ENCODE measurements at places on chromosomes 11 and 22.

DNA sequence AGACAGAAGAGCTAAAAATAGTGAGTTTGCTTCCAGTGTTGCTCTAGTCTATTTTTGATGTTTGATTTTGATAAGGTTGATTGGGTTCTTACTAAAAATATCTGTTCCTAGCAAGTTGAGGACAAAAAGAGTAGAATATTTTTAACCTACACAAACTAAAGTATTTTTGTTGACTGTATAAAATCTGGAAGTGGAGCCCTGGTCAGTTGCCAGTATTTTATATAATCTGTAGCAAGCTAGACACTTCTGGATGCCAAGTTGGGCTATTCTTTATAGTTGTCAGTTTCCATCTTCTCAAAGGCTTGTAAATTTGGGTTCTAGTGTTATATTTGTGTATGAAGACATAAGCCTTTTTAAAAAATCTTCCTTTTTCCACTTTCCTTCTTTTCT lies 56.7 kb downstream of the HSD17B12 start:
- no peak for DNase-seq

DNA sequence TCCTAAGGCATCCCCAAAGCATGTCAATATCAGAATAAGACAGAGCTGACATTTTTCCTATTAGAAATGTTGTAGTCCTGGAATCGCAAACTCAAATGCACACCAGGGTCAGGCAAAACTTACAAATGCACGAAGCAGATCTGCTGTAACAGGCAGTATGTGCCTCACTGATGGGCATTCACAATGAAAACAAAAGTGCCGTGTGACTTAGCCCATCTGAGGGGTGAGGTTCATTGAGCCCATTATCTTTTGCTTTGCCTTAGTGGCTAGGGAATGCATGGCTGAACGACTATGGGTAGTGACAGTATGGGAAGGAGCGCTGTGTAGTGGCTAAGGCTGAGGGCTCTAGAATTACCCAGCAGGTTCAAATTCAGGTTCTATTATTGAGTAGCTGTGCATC lies 43.1 kb upstream of the RASSF10 start:
- DNase-seq: no peak

DNA sequence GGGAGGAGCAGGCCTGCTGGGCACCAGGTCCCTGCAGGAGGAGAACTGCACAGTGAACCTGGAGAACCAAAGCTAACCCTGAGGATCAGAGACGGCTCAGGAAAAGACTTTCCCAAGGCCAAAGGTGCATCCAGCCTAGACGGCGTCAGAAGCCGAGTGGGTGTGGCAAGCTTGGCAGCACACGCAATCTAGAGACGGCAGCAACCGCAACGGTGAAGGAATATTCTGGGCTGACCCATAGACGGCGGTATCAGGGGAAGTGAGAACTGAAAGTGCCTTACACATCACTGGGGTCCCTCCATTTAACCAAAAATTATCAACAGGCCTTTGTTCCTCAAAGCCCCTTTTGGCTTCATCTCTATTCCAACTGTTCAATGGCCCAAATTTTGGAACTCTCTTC lies 26.2 kb downstream of the SPATA19 start:
- DNase-seq: no peak

GRCh38 chr11:86637988-86638387 lies 34.4 kb downstream of the ME3 start:
- DNase-seq: no peak

DNA sequence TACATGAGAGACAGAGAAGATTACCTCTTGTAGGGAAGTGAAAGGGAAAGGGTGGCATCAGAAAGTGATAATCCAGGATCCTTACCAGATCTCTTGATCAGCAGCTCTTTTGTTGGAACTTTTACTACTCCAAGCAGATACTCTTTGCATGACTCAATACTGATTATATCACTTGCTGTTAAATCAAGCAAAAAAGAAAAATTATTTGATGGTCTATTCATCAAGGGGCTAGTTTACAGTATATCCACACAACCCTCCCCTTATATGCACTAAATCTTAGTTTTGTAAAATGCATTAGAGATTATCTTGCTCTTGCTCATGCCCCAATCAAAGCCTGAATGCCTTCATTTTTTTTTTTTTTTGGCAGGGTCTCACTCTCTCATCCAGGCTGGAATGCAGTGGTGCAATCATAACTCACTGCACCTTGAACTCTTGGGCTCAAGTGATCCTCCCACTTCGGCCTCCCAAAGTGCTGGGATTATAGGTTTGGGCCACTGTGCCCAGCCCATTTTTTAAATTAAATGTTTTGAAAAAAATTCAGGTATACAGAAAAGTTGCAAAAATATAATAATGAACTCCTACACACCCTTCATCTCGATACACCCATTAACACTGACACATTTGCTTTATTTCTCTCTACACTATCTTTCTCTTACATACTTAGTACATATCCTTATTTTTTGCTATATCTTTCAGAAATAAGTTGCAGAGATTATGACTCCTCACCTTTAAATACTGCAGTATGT lies 76.1 kb upstream of the UCP3 start:
- DNase-seq: no peak

GRCh38 chr11:107744736-107745135 lies 32.9 kb upstream of the SLN start:
- DNase-seq: no peak

GRCh38 chr11:82692981-82693380 lies 40.7 kb downstream of the FAM181B start:
- no peak for DNase-seq

- DNase-seq: no peak
Measured at GRCh38 chr11:63375434-63375833, 5.8 kb downstream of the SLC22A9 start.

DNA sequence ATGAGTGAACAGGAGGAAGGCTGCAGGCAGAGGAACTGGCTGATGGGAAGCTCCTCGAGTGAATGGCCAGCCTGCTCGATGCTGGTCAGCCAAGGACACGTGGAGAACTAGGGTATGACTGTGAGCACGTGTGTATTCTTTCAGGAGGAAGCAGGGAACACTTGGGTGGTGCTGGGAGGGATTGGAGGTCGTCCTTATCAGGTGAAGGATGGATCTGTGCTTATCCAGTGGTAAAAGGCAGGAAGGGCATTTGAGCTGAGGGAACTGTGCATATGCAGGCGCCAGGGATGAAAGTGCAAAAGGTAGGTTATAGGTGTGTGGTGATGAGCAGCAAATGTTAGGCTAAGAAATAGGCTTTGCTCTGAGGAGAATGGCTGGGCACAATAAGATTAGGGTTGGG lies 9.7 kb upstream of the SLCO2B1 start:
- no peak for DNase-seq

Data from stimulated activated CD4-positive, alpha-beta T cell treated with anti-CD3 and anti-CD28 coated beads, Interleukin-12 subunit alpha, Interleukin-12 subunit beta, amount 100 ng/mL, for 48 hours (primary cell).